ENCODE measurements at places on chromosomes 3 and 15.

GRCh38 chr15:69524814-69525213 lies 72.2 kb downstream of the RPLP1 start:
- no peaks in the 10 kb centered on the region for H3K36me3 ChIP-seq
- peaks cover 3% of the 10 kb centered on the region for H3K4me1 ChIP-seq
- H3K27me3 ChIP-seq: peaks cover 21% of the 10 kb centered on the region
- H3K27ac ChIP-seq: no peak overlapping the region

DNA sequence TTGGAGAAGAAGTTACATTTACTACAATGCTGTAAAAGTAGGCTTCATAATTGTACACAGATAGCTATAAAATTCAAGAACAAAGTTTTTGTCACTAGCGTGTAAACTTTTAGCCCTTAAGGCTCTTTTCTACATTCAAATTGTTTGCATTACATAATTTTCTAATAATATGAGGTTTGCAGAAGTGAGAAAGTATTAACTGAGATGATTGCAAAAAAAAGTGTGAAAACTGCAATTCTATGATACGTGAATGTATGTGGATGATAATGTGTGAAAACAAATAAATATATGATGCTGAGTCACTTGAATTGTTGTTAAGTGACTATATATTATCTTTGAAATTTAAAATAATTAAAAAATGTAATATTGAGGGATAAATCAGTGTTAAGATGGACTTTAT lies 557.5 kb downstream of the NAALADL2 start:
- H3K27ac ChIP-seq: no peak overlapping the region
- H3K4me3 ChIP-seq: no peak overlapping the region

- peaks cover 60% of the 10 kb centered on the region for H3K36me3 ChIP-seq
- H3K4me3 ChIP-seq: peak overlapping the region; percentile 49
- H3K27me3 ChIP-seq: no peaks in the 10 kb centered on the region
- peaks cover 66% of the 10 kb centered on the region for H3K4me1 ChIP-seq
- H3K27ac ChIP-seq: peak overlapping the region; percentile 91
- peak; percentile 91 for DNase-seq
Measured at GRCh38 chr3:17151598-17152373, 267.0 kb downstream of the PLCL2 start.

GRCh38 chr15:40330368-40330836 lies 6.9 kb downstream of the INAFM2 start:
- H3K36me3 ChIP-seq: peaks cover 11% of the 10 kb centered on the region
- peaks cover 23% of the 10 kb centered on the region for H3K4me1 ChIP-seq
- no peak overlapping the region for H3K4me3 ChIP-seq
- H3K27ac ChIP-seq: no peak overlapping the region

DNA sequence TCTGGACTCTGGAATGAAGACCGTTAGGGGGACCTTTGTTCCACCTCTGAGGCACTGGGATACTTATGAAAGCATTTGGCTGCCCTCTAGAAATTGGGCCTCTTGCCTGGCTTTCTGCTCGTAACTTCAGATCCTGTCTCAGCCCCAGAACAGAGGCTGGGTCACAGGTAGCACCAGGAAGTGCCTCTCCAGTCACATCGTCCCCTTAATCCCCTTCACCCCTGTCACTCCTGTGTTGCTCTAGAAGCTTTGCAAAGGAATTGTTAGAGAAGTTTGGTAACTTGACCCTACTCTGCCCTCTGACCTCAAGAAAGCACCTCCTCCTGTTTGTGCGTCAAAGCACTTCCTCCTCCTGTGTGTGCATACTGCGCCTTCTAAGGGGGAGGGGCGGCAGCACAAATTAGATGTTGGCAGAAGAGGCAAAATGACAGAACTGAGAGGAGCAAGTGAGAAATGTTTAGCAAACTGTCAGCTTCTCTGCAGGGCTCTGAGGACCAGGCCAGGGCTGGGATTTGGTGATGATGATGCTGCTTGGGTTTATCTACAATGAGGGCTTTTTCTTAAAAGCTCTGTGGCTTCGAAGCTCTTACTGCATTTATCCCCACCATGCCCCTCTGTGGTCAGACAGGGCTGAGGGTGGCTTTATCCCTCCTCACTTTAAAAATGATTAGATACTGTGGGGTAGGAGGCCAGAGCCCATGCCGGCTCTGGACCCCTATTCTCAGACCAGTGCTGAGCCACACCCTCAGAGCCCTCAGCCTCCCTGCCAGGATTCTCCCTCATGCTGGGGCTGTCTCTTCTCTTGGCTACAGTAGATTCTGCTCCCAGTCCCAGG lies 76.2 kb downstream of the LARS2 start:
- no peak overlapping the region for H3K27ac ChIP-seq
- DNase-seq: no peak
- peaks cover 30% of the 10 kb centered on the region for H3K36me3 ChIP-seq

DNA sequence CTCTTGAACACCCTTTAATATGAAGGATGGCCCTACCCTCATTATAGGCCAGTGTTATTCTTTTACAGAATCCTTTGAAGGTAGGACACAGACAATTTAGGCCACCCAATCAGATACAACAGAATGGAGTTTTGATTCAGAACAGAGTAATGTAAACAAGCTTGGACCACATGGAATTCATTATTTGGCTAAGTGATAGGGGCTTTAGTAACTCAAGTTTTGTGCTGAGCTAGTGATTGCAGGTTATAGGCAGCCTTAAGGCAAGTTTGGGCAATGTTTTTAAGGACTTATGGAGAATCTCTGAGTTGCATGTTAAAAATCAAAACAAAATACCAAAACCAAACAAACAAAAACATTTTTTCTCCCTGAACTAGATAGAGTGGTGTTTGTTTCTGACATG lies 312.1 kb upstream of the ROBO1 start:
- H3K4me3 ChIP-seq: no peak overlapping the region
- no peaks in the 10 kb centered on the region for H3K36me3 ChIP-seq

GRCh38 chr3:46460051-46460450 lies 4.7 kb downstream of the LTF start:
- H3K36me3 ChIP-seq: no peaks in the 10 kb centered on the region
- no peaks in the 10 kb centered on the region for H3K4me1 ChIP-seq
- H3K27me3 ChIP-seq: peaks cover 51% of the 10 kb centered on the region
- DNase-seq: no peak
- no peak overlapping the region for H3K4me3 ChIP-seq

All from activated T-helper 2 cell treated with anti-CD3 and anti-CD28 coated beads, Interferon-gamma antibody, Interleukin-2, Interleukin-4, amounts not matched to agents 10 μg/mL and 5 μg/mL and 100 μg/mL, durations not matched to agents 14 hours and 24 hours and 36 hours (primary cell).